Stimulated activated CD4-positive, alpha-beta T cell treated with anti-CD3 and anti-CD28 coated beads, Interleukin-12 subunit alpha, Interleukin-12 subunit beta, amount 100 ng/mL, for 48 hours (primary cell): ENCODE measurements at places on chromosomes 3 and 15.

DNA sequence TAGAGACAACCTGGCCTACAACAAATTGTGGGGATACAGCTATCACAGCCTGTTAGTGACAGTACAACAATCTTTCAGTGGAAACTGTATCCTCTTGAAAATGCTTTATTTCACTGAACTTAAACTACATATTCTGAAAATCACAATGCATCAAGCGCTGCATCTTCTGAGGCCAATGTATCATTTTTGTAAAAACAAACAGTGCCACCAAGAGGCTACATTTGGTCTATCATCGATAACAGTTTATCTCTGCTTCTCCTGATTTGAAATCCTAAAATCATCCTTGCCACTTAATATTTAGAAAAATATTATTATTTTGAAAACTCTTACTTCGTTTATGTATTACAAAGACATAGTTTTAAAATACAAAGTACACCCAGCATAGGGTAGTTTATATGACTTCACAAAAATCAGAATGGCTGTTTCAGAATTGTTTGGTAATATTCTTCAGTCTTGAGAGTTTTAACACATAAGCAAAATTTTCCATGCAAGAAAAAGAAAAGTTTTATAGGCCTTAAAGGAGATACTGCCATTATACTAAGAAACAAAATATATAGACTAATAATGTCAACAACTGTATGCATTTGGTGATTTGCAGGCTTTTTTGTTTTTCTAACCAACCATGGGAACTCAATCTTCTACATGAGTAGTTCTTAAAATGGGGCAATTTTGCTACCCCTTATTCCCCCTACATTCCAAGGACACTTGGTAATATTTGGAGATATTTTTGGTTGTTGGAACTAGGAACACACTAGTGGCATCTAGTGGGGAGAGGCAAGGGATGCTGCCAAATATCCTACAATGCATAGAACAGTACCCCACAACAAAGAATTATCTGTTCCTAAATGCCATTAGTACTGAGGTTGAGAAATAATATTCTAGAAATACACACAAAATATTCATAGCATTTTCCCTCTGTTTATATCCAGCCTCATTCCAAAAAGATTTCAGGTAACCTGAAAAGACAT is 42.3 kb downstream of the WDR72 start:
- no peak for DNase-seq

- DNase-seq: no peak
Measured at GRCh38 chr3:127978636-127979035, 63.6 kb downstream of the KBTBD12 start.

DNA sequence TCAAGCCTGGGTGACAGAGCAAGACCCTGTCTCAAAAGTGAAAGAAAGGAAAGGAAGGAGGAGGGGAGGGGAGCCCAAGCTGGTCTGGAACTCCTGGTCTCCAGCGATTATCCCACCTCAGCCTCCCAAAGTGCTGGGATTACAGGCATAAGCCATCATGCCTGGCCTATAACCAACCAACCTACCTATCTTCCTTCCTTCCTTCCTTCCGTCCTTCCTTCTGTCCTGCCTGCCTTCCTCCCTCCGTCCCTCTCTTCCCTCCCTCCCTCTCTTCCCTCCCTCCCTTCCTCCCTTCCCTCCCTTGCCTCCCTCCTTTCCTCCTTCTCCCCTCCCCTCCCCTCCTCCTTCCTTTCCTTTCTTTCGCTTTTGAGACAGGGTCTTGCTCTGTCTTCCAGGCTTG is 56.7 kb upstream of the HACD2 start:
- DNase-seq: no peak

DNA sequence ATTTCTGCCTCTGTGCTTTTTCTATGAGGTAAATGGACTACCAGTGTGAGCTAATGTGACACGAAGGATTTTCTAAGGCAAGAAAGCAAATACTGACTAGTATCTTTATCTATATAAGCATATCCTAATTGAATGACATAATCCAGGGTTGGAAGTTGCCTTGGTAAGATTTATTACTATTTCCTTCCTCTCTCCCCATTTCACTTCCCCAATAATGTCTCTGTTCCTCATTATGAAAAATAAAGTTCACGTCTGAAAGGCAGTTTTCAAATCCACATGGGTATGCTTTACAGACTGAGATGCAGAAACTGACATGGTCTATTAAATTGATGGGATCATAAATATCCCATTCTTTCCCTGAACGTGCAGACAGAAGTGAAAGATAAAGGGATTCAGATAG is 86.0 kb downstream of the DTWD1 start:
- no peak for DNase-seq

- no peak for DNase-seq
Measured at GRCh38 chr3:55571216-55571813, 84.2 kb upstream of the WNT5A start.

GRCh38 chr15:85555875-85556617 is 175.6 kb downstream of the AKAP13 start:
- DNase-seq: no peak

- no peak for DNase-seq
Measured at GRCh38 chr3:13872451-13872850, 7.4 kb downstream of the WNT7A start.

DNA sequence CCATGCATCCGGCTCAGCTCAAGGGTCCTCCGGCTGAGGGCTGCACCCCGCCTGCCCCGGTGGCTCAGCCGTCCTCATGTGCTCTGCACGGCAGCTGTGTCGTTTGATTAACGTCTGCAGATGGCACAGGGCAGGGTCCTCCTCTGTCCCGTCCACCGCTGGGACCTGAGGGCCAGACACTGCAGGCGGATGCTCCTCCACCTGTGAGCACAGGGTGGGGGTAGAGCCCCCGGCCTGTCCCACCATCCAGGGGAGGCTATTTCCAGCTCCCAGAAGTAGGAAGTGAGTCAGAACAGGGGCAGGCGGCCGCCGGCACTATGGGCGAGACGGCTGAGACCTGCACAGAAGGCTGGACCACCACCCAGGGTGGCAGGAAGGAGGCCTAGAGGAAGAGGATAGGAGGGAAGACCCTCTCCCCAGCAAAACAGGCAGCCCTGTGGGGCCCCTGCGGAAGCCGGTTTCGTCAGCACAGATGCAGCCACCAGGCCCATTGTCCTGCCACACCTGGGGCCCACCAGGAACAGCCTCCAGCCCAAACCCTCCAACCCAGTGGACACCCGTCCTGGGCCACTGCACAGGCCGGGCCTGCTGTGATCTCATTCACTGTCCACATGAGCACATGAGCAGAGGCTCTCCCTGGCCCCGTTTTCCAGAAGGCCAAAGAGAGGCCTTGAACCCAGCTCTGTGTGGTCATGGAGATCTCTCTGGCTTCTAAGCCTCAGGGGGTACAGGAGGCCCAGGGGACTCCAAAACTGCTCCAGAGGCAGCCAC is 12.6 kb upstream of the PLXND1 start:
- no peak for DNase-seq

- no peak for DNase-seq
Measured at GRCh38 chr3:148435534-148435933, 262.2 kb upstream of the AGTR1 start.

DNA sequence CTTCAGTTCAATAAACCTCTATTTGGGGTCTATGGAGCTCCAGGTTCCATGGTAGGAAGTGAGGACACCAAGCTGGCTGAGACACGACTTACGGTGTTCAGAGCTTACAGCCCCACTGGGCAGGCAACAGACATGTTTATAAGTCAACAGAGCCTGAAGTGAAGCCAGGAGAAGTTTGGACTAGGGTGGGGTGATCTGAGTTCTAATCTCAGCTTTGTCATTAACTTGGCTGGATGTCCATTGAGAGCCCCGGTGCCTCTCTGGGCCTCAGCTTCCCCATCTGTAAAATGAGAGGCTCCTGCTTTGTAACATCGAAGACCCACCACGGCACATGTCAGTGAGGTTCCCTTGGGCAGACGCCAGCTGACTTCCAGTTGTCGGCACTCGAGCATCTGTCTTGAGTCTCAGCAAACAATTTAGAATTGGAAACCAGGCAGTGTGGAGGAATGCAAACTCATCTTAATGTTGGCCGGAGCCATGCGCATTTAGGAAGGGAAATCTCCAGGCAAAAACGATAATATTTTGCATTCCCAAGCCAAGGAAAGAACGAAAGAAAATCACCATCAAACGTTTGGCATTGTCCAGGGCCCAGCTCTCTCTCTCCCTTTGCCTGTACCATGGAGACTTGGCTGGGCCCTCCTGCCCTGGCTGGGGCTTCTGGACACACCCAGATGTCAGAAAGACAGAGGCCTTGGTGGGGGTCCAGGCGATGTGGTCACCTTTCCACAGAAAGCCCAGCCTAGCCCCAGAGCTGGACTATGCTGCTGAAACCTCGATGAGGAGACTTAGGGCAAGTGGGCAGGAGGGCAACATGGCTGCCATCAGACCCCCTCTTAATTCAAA is 18.4 kb downstream of the ITGA11 start:
- DNase-seq: no peak

DNA sequence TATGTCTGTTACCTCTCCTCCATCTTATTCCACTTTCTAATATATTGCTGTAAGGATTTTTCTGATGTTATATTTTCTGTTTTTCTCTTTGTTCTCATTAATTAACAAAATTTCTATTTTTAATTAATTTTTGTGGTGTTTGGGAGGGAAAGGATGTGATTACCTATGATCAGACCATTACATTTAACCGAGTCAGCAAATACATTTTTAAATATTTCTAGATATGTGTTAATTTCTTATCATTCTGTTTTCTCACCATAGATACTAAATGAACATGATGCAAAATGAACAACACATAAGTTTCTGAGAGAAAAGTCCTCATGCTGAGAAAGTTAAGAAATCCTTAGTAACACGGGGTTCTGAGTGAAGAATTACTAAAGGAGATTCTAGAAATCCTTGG is 80.6 kb upstream of the P2RY1 start:
- no peak for DNase-seq

DNA sequence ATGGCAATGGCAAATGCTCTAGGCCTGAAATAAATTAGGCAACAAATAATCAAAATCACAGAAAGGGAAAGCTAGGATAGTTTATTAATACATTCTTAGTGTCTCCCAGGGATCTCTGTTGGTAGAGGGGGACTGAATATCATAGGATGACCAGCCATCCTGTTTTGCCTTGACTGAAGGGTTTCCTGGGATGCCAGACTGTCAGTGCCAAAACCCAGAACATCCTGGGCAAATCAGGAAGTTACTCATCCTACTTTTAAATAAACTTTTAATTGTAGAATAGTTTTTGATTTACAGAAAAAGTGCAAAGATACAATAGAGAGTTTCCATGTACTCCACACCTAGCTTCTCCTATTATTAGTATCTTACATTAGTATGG is 21.8 kb upstream of the SIAH2 start:
- no peak for DNase-seq

GRCh38 chr3:190722181-190722905 is 140.2 kb downstream of the GMNC start:
- no peak for DNase-seq

DNA sequence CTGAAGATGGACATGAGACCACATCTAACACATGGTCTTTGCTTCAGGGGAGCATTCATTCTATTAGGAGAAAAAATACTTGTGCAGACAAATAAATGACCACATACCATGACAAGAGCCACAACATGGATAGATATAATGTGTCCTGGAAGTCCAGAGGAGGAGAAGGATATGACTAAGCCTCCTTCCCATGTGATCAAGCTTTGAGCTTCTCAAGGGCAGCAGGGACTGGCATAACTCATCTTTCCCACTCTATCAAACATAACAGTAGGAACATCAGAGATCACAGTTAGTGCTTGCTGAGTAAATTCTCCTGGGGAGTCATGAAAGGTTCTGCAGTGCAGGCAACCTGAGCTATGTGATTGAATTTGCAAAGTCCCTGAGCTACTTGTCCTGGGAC is 86.0 kb upstream of the LPP start:
- DNase-seq: no peak

DNA sequence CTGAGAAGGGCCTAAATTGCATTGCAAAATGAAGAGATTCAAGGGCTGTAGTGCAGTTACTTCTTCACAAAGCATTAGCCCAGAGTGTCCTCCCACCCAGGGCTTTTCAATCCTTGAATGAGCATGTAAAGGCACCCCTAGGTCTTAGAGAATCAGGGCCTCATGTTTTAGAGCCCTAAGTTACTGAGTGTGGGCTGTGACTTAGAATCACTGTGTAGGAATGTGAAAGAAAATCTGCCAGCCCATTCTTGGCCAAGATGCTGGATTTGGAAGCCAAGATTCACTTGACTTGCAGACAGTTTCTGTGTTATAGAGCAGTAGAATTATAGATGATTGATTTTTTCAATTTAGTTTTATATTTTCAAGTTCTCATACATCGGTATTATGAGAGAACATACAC is 153.2 kb downstream of the MYRIP start:
- DNase-seq: no peak

GRCh38 chr3:48652923-48653715 is 9.6 kb downstream of the CELSR3 start:
- DNase-seq: no peak

DNA sequence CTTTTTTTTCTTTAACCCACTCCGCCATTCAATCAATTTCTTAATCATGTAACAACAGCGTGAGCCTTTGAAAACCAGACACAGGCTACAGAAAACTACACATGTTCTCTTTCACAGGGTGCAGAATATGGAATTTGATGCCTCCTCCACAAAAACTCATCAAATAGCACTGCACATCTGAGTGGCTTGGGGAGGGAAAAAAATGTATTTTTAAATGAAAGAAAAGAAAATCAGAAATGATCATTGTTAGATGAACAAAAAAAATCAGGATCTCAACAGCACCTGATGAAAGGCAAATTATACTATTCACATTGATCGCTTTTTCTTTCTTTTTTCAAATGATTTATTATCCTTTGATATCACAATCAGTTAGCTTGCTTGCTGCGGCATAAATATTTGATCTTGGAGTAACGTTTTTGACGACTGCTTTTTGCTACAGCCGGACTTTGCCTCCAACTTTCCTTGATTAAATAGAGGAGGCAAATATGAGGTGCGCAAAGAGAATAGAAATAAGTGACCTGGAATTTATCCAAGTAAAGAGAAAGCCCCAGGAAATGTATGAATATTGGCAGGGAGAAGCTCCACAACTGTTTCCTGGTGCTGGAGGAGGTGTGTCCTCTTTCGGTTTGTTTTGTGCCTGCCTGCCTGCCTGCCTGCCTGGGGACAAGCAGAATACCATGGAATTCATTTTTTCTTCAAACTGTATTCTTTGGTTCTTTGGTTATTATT is 63.1 kb downstream of the EDEM1 start:
- DNase-seq: no peak

DNA sequence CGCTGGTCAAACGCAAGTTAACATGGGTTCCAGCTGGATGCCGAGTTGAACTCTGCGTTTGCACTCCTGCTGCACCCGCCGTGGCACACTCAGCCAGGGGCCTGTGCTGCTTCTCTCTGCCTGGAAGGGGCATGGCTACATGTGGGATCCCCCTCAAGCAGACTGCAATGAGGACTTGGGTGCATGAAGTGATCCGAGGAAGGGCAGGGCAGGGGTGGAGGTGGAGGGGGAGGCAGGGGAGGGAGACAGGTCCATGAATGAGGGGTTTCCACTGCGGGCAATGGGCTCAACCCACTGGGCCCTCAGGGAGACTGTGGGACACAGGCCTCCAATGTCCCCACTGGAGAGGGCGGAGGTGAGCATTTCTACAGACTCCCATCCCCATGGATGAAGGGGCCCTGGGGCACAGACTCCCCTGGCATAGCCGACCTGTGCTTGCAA is 141.6 kb upstream of the MEF2A start:
- no peak for DNase-seq

GRCh38 chr3:66962664-66963063 is 35.4 kb upstream of the KBTBD8 start:
- DNase-seq: no peak

- DNase-seq: peak; percentile 37
Measured at GRCh38 chr3:14598143-14598569, 53.4 kb upstream of the CCDC174 start.
